Coronary artery (tissue), 2 donors: ENCODE measurements at places on chromosomes 7 and 10.

GRCh38 chr7:158372400-158373342 lies 215.0 kb downstream of the PTPRN2 start:
- no peak for DNase-seq

DNA sequence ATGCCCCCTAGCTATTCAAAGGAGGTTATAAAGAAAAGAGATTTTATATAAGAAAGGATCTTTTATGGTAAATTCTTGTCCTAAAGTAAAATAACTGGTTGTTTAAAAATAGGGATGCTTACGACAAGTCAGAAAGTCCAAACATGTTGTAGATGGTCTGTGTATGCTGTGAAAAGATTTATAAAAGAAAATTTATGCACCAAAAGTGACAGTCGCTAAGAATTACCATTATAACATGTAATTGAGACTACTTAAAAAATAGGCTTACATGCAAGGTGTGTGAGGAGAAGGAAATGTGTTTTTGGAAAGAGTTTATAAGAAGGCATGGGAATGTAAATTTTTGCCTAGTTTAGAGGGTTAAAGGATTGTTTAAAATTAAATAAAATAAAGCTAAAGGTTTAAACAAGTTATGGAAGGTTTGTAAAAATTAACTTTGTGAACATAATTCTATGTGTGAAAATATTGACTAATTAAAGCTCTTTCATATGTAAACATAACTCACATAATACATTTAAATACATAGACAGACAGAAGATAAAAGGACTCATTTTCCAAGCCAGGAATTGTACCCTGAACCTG lies 118.5 kb downstream of the LYZL1 start:
- no peak for DNase-seq

DNA sequence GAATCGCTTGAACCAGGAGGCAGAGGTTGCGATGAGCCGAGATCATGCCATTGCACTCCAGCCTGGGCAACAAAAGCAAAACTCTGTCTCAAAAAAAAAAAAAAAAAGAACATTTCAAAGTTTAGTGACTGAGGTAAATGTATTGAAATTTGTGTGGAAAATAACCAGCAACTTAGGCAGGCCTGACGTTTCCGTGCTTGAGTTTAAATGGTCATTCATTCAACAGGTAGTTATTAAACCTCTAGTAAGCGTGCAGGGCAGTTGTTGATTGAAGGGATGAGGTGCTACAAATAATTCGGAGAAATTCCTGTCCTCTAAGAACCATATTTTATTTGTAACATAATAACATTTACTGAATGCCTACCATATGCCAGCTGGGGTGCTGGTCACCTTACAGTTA lies 135.3 kb downstream of the PRKAG2 start:
- DNase-seq = no peak

- DNase-seq = no peak
Observed at GRCh38 chr7:115477193-115477651, 553.3 kb downstream of the TFEC start.

DNA sequence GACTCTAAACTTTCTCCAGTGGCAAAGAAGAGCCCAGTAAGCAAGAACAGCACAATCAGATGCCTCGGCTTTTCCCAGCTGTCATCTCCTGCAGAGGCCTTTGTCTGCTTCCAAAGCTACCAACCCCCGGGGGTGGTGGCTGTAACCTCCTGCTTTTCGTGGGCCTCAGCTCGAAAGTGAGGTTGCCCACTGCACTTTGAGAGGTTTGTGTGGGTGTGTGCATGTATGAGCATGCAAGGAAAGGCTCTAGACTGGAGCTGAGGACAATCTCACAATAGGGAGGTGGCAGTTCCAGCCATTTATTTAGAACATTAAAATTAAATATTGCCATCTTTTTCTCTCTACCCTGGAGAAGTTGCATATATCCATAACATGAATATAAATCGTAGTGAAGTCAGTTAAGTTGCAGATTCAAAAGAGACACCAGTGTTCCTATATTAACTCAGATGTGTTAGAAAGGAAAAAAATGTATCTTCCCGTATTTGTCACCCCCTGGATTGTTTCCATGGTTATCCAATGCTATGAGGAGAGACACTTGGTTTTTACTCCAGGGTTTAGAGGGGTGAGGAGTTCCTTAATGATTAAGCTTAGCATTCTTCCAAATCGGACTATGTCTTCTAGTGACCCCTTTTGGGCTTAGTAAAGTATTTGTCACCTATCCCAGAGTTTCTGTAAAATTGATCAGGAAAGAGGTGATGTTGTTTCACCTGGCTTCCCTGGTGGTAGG lies 781.1 kb downstream of the INHBA start:
- DNase-seq = no peak

GRCh38 chr7:74104702-74105101 lies 21.1 kb downstream of the LIMK1 start:
- no peak for DNase-seq

DNA sequence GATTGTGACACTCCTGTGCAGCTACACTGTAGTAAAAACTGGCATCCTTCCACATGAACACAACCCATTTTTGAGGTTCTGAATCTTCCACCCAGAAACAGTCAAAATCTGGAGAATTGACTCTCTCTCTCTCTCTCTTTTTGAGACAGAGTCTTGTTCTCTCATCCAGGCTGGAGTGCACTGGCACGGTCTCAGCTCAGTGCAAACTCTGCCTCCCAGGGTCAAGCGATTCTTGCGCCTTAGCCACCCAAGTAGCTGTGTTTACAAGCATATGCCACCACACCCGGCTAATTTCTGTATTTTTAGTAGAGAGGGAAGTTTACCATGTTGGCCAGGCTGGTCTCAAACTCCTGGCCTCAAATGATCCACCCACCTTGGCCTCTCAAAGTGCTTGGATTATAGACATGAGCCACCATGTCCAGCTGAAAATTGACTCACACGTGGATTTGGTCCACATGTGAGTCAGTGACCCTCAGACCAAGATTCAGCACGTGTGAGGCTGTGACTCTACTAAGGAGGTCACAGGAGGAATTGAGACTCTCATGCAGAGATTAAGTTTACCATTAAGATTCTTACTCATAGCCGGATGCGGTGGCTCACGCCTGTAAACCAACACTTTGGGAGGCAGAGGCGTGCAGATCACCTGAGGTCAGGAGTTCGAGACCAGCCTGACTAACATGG lies 12.1 kb upstream of the ZNF107 start:
- no peak for DNase-seq

- no peak for DNase-seq
Observed at GRCh38 chr7:92615861-92616260, 25.7 kb upstream of the FAM133B start.

DNA sequence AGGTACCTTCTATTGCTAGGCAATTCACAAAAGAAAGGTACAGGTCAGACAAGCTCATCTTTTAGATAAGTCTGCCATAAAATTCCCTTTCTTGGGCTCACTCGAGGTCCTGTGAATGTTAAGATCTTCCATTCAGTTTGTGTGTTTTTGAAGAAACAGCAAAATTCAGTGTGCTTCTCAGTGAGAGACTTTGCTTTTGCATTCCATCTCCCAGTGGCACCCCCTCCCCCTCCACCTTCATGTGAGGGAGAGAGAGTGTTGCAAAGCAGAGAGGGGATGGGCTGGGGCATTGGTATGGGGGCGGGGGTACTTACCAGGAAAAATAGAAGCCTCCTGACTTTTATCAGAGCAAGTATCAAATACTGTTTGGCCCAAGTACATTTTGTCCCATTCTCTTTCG lies 3.8 kb upstream of the TECTB start:
- no peak for DNase-seq

GRCh38 chr7:19290968-19291367 lies 145.7 kb upstream of the FERD3L start:
- no peak for DNase-seq

DNA sequence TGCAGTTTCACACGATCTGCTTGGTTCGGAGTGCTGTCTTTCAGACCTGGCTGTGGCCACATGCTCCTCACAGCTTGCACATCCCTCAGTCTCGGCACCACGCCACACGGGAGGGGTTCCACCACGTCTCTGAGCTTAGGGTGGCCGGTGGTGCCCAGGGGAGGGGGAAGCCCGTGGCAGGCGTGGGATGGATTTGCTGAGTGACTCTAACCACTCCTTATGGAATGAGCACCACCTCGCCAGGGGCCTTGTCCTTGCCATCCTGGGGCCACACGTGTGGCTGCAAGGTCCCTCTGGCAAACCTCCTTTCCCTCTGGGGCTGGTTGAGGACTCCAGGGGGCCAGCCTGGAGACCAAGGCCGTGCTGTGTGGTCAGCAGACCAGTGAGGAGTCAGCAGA lies 29.1 kb upstream of the FAM20C start:
- no peak for DNase-seq

DNA sequence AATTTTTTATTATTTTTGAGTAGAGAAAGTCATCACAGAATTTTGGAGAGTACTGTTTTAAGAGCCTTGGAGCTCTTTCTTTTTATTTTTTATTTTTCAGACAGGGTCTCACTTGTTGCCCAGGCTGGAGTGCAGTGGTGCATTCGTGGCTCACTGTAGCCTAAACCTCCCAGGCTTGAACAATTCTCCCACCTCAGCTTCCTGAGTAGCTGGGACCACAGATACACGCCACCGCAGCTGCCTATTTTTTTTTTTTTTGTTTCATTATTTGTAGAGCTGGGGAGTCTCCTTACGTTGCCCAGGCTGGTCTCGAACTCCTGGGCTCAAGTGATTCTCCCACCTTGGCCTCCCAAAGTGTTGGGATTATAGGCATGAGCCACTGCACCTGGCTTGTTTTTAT lies 10.6 kb downstream of the CPA4 start:
- no peak for DNase-seq

DNA sequence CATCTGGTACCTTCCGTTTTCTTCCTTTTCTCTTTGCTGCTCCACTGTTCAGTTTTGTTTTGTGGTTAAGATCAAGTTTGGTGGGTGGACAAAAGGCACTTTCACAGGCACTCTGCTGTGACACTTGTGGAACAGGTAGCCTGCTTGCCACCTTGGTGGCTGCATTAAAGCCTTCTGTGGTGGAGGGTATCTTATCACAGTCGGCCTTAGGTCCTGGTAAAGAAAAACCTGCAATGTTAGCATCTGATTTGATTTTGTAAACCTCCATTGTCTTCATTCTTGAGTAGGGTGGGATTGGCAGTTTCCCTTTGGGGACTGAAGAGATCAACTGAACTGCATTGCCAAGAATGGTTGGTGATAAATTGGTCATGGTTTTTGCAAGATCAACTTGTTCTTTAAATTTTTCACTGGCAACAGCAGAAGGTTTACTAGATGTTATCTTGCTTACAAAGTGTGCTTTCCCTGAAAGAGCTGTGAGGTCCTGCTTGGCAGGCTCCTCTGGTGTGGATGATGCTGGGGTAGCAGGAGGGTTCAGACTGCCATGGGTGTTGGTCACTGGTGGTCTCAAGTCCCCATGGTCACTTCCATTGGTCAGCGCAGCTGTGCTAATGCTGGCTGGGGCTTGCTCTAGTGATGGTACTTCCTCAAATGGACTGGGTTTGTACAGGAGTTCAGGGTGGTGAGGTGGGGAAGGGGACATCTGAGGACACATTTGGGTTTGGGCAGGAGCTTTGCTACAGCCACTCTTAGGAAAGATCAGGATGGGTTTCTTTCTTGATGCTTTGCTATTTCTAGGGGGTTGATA lies 182.2 kb downstream of the ZNF438 start:
- DNase-seq = no peak

DNA sequence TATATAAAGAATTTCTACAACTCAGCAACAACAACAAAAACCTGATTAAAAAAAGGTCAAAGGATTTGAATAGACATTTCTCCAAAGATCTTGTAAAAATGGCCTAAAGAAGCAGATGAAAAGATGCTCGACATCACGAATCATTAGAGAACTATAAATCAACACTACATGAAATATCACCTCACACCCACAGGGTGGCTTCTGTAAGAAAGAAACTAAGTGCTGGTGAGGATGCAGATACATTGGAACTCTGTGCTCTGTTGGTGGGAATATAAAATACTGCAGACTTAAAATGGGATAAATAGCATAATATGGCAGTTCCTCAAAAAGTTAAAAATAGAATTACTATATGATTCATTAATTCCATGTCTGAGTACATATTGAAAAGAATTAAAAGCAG lies 38.3 kb upstream of the CDCA7L start:
- no peak for DNase-seq

DNA sequence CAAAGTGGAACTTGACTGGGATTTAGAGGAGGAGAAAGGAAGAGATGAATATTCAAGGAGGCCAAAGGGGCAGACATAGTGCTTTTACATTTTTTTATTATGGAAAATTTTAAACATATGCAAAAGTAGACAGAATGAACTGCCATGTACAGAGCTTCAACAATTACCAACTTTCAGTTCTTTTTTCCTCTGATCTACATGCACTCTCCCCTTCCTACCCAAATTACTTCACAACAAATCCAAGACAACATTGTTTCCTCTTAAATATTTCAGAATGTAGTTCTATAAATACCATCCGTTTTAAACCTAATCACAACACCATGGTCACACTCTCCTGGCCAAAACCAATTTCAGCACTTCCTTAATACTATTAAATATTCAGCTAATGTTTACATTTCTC lies 83.5 kb upstream of the FZD1 start:
- no peak for DNase-seq

GRCh38 chr7:95758187-95758586 lies 14.2 kb upstream of the DYNC1I1 start:
- no peak for DNase-seq

DNA sequence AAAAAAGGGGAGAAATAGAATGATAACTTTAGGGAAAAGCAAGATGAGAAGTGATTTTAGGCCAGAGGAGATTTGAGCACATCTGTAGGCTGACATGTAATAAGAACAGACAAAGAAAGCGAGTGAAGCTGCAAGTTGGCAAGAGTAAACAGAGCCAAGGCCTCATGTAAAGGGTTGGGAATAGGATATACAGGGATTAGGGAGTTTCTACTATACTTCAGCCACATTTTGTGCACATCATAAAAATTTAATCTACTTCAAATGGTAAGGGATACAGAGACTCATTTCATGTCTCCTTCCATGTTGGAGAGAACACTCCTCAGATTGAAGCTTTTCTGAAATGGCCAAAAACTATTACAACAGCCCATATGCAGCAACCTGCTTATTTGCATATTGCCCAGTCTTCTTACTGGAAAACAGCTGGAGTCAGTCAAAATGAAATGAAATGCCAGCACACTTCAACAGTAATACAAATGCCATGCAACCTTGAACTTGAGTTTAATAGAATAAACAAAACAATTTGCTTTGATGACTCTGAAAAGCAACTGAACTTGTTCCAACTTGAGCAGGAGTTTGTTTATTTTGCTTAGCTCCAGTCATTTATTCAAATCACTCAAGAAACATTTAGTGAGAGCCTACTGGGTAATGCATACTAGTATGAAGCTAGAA lies 49.9 kb downstream of the NRCAM start:
- DNase-seq = no peak

- DNase-seq = no peak
Observed at GRCh38 chr10:103184615-103185014, 8.5 kb downstream of the NT5C2 start.
